ENCODE measurements at places on chromosomes 7 and 10.
A peak's percentile ranks its signal among the peaks of the same experiment; 100 is the strongest.

DNA sequence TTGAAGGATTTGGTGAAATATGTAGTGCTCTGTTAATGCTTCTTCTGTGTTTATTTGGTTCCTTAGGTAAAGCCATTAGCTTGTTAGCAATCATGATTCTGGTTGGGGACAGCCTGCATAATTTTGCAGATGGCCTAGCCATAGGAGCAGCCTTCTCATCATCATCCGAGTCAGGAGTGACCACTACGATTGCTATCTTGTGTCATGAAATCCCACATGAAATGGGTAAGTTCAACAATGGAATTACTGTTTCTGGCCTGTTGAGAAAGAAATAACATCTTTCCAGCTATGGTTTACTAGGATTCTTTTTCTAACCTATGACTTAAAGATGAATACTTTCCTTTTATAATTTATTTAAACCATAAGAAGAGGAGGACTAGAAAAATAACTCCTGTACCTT, 48.9 kb downstream of the SLC39A12 start:
- DNase-seq = no peak

- DNase-seq = peak; percentile 56
Observed at GRCh38 chr7:37920305-37920848, at the start of gene EPDR1. EPDR1 (plus strand) TSS chr7:37920640; CDS start chr7:37920940, 300 bp downstream.

DNA sequence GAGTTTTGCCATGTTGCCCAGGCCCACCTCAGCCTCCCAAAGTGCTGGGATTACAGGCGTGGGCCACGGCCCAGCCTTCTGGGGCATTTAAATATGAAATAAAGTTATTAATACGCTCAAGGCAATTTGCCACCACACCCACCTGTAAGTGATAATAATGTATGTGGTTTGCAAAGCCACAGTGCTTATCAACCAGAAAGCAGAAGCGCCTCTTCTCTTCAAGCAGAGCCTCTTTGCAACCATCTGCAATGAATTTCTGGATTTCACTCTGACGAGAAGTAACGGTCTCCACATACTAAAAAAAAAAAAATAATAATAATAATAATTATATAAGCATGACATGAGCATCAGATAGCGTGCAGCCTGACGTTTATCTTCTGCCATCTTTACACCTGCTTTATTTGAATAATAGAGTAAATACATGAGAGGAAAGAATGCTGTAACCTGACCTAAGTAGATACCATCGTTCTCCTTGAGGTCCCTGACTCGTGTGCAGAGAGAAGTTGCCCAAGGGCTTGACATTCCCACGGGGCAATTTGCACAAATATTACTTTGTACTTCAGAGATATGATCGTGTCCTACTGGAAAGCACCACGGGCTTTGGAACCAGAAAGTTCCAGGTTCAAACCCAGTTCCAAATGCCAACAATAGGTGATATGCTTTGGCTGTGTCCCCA, 34.0 kb downstream of the BRI3 start:
- DNase-seq = no peak

DNA sequence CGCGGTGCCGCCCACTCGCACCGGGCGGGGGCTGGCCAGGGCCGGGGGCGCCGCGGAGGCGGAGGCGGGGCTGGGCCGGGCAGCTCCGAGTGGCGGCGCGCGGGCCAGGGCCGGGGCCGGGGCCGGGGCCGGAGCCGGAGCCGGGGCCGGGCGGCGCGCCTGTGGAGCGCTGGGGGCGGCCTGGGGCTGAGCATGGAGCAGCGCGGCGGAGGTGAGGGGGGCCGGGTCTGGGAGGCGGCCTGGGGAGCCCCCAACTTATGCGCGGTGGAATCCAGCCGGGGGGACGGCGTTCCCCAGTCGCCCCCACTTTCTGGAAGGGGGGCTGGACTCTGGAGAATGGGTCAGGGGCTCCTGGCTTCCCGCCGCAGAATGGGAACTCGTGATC, at the start of gene LZTS2:
LZTS2 (plus strand) TSS at position 67 of the 385 bp plus-strand sequence. CDS start 2,731 bp downstream, outside the sequence.
- DNase-seq = no peak

GRCh38 chr10:30282221-30282620, 66.9 kb downstream of the MTPAP start:
- no peak for DNase-seq

DNA sequence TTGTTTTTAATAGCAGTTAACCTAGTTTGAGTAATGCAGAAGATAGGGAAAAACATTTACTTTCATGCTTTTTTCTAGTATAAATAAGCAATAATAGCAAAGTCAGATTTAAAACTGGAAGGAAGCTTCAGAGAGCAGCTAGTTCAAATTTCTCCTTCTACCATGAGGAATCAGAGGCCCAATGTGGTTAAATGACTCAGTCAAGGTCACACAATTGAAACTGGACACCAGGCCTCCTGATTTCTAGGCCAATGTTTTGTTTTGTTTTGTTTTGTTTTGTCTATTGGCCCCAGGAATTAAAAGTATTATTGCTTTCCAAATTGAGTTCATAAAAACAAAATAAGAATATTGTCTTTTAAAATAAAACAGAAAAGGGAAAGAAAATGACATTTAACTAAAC, 122.3 kb downstream of the TRIL start:
- no peak for DNase-seq

- no peak for DNase-seq
Observed at GRCh38 chr10:46528675-46529615, 27.5 kb downstream of the GPRIN2 start.

DNA sequence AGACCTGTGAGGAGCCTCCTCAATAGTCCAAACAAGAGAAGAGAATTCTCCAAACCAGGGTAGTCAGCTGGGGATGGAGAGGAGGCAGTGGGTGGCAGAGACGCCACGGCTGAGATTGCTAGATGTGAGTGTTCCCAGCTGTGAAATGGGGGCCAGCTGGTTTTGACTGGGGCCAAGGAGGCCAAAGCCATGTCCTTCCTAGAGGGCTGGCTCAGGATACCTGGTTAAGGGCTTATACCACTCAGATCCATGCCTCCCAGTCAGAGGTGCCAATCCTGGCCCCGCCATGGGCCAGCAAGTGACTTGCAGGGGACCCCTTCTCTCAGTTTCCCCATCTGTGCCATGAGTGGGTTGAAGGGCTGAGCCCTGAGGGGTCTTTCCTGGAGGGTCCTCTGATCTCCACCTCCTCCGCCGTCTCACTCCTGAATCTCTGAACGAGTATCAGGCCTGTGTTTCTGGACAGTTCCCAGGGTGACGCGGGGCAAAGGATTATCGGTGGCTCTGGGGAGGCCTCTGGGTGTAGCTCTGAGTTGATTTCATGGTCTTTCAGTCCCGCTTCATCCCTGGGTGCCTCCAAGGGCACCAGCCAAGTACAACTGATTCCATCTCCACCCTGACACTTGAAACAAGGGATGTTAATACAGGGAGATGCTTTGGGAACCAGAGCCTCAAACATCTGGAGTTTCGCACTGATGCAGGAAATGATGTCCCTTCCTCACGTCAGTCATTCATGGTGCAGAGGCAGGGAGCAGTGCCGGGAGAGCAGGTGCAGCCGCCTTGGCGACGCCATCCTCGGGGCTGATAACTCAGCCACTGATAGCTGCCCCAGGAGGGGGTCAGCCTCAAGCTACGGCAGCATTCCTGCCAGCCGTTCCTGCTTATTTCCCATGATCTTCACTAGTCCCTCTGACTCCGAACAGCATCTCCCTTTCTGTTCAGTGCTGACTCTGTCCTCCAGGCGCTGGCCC, 126.7 kb downstream of the RGS10 start:
- DNase-seq = no peak

- no peak for DNase-seq
Observed at GRCh38 chr10:1674501-1674900, 62.8 kb downstream of the ADARB2 start.

DNA sequence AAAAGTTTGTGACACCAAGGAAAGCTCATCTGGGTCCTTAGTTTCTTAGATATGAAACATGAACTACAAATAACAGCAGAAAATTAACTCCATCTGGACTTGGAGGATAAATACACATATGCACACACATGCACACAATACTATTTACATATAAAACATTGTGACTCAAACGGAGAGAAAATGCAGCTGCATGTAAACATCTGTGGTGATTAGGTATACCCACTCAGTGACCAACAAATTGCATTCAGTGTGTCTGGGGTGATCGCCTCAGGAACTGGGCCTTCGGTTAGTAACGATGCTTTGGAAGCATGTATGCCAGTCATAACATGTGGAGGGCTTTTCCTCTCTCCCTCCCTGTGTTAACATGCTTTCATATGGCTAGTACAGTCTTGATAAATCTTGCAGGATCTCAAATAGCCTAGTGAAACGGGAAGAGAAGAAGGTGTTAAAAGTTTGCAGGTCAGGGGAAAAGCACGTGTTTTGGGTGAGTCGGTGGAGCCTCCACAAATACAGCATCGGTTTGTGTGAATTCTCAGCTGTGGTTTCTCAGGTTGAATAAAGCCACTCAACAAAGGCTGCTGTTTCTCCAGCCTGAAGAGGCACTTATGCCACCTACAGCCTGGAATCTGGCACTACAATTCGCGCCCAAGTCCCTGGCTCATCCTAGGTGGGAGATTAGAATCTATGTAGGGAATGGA, 8.7 kb upstream of the GLRX3 start:
- DNase-seq = no peak

GRCh38 chr7:117889611-117890010, 16.4 kb upstream of the CTTNBP2 start:
- no peak for DNase-seq

- no peak for DNase-seq
Observed at GRCh38 chr7:152905949-152906348, 146.4 kb downstream of the ACTR3B start.

- DNase-seq = no peak
Observed at GRCh38 chr10:97102441-97102840, 83.3 kb downstream of the SLIT1 start.

- DNase-seq = no peak
Observed at GRCh38 chr7:44754802-44755697, 6.4 kb downstream of the ZMIZ2 start.
